NCI-H226 (cell line): ENCODE measurements at places on chromosomes 7 and 10.
A peak's percentile ranks its signal among the peaks of the same experiment; 100 is the strongest.

- DNase-seq = no peak
Observed at GRCh38 chr10:13859979-13860654, 273.4 kb downstream of the PRPF18 start.

DNA sequence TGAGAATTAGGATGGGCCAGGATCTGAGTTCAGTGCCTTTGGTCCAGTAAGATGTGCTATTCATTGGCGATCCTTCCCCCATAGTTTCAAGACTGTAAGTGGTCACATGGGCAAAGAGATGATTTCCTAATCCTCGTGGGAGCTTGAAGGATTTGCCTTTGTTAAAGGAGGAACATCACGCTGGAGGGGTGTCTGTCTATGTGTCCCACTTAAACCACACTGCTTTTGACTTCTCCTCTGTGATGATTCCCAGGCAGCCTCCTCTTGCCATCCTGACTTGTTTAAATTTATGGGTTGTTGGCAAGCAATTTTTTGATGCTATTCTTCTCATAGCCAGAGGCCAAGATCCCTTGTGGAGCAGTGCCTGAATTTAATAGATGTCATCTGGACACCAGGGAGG is 154.0 kb downstream of the TCF7L2 start:
- DNase-seq = no peak

GRCh38 chr7:71429083-71429482 is 297.1 kb downstream of the GALNT17 start:
- no peak for DNase-seq

DNA sequence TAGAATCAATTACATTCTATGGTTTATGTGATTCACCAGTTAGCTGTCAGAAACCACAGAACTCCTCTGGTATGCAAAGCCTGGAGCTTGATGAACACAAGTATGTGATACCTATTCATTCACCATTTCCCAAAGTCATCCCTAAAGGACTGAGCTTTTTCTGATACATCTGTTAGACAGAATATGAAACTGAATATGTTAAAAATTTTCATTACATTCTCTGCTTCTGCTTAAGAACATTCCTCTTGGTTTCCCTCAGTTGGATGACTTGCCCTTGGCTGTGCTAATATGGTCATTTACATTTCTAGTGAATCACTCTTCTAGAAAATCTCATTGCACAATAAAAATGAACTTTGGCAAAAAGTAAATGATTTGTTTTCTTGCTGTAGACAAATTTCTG is 10.8 kb upstream of the PON1 start:
- peak; percentile 70 for DNase-seq

DNA sequence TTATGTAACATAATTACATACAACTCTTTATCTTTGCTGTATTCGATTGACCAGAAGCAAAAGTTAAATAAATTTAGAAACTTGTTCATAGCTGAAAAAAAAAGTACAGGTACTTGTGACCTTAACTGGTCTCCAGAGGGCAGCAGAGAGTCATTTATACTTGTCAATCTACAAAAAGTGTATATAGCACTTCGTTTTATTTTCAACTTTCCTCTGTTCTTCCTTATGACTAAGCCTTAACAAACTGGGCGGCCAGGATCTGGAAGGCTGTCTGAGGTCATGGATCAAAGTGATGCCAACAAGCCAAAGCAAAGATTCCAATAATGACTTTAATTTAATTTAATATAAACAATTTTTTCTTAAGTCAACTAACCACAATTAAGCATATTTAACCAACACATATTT is 29.8 kb downstream of the C10orf67 start:
- peak; percentile 59 for DNase-seq

- DNase-seq = no peak
Observed at GRCh38 chr10:18619016-18619415, 32.4 kb downstream of the NSUN6 start.
